Naive thymus-derived CD4-positive, alpha-beta T cell (primary cell): ENCODE measurements at places on chromosomes 7 and 10.

DNA sequence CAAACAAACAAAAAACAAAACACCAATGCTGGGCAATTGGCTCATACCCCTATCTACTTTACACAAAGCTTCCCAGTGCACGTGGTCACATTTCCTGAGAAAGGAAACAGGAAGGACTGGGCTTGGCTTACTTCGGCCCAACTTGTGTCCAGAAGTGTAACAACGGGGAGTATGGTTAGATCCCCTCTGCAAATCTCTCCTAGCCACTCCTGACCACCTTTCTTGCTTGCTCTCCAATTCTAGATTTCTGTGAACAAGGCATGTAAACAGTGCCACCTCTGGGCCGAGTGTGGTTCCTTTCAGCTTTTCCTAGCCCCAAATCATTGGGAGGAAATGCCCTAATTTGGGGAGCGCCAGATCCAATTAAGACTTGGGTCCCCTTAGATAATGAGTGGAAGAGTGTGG is 21.0 kb upstream of the FRAT2 start:
- peak; percentile 16 for DNase-seq

GRCh38 chr10:132447446-132448247 is 50.6 kb downstream of the PWWP2B start:
- DNase-seq = peak; percentile 83

DNA sequence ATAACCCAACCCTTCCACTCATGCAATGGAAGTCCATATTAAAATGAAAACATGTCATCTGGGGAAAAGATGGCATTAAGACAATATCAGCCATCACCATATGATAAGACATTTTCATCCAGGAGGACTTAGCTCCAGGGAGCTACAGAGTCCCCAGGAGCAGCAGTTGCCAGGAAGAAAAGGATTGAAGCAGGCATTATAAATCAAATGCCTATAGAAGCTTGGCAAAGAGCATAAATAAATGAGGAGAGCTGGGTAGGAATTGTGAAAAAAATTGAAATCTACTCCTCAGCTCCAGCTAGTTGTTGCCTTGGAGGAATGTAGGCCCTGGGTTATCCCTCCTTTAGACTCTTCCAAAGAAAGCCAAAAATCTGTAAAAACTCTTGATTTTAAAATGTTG is 42.5 kb downstream of the FAM13C start:
- DNase-seq = no peak

- no peak for DNase-seq
Observed at GRCh38 chr7:2512179-2512661, 7.4 kb upstream of the LFNG start.

DNA sequence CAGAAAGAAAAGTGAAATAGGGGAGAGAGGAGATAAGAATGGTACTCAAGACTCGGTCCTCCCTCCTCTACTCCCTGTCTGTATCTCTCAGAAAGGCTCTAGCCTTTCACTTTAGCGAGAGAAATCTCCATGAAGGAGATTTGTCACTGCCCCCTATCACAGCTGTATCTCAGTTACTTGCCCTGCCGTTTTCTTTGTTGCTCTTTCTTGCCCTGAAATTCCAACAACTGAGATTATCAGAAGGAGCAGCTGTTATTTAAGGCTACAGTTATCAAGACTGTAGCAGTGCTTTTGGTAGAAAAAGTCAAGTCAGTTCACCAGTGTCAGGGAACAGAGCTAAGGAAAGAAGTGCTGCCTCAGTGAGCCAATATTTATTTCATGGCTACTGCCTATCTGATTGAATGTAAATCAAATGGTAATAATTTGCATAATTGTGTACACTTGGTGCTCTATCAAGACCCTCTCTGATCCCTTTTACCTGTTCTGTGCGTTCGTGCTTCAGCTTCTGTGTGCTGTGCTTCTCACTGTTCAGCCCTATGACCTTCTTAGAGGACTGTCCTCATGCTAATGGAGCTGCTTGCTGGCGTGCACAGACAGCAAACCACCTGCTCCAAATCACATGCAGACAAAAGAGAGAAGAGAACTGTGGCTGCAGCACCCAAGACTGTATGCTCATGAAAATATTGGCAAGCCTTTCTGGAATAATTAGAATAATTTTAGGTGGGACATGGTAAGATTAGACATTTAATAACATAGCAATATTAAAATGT is 180.2 kb upstream of the FAM3C start:
- DNase-seq = no peak

- no peak for DNase-seq
Observed at GRCh38 chr7:74101061-74101681, 17.6 kb downstream of the LIMK1 start.

DNA sequence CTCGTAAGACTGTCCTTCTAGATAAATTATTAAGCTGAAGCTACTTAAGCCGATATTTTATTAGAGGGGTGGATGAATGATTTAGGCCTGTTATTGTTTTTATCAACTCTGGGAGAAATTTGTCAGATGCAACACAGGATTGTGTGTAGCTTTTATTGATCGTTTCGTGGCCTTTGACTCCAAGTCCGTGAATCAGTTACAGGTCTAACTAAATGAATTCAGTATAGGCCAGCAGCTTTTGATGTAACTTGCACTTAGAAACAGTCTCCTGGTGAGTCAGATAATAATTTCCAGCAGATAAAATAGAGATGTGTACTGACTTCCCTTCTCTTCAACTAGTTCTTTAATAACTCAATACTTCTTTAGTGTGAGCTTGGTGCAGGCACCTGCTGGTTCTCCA is 341.7 kb upstream of the SMIM30 start:
- no peak for DNase-seq

DNA sequence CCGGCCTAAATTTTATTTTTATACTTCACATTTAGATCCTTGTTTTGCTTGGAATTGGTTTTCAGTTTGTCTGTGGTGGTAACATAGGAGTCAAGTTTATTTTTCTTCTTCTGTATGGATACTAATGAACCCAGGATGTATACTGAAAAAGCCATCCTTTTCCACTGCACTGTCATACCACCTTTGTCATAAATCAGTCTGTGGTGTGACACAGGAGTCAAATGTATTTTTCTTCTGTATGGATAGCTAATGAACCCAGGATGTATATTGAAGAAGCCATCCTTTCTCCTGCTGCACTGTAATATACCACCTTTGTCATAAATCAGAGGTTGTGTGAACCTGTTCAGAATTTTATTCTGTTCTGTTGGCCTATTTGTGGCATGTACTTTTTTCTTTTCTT is 21.4 kb downstream of the VPS26A start:
- no peak for DNase-seq

DNA sequence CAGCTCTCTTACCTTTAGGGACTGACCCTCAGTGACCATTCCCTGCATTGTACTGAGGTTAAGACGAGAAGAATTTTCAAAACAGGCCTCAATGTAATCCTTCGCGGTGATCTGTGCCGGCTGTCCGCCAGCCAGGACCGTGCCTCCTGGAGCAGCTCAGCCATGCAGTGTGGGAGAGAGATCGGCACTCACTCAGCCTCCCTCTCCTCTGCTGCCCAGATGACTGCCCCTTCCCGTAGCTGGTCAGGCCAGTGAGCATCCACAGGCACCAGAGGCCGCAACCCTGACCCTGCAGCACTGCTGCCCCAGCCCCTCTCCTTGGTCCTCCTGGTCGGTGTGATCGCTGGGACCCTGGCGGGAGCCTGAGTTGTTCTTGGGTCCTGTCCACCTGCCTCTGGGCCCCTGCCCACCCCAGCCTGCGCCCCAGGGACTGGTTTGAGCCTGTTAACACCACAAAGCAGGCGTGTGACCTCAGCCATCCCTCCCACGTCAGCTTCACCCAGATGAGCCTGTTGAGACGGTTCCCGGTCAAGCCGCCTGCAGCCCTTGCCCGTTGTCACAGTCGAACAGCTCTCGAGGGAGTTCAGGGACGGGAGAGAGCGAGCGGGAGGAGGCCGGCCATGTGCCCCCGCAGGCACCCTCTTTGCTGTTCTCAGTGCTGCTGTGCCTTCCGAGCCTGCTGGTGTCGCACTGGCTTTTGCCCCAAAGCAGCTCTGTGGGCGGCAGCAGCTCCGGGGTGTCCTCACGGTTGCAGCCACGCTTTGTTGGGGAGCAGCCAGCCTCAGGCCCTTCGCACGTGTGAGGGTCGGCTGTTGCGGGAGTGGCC is 37.2 kb downstream of the NKX6-2 start:
- DNase-seq = no peak

- no peak for DNase-seq
Observed at GRCh38 chr7:151139071-151139790, 28.3 kb downstream of the GBX1 start.

DNA sequence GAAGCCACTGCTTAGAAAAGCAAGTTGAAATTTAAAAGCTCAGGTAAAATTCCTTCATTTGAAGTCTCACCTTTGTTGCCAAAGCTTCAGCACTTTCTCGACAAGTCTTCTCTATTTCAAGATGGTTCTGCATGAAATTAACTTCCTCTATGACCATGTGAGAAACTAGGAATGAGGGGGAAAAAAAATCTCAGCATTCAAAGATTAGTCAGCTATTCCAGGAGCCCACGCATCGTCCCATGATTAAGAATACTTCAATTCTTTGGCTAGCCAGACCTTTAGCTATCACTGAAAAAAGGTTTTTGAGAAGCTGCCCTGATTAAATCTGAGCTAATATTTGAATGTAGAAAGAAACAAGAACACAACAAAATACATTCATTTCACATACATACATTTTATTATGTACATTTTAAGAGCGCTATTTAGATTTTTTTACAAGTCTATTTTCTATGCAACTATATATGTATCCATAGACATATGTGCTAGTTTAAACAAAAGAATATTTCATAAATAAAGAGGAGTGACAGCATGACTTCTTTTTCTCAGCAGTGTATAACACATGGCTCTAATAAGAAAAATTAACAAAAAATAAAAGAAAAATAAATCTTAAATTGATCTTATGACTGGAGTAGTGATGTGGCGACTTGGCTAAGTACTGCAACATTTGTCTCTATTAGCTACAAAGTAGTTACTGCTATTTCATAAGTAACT is 44.8 kb downstream of the SHTN1 start:
- DNase-seq = no peak

- DNase-seq = no peak
Observed at GRCh38 chr10:4331150-4331549, 494.9 kb upstream of the AKR1E2 start.

DNA sequence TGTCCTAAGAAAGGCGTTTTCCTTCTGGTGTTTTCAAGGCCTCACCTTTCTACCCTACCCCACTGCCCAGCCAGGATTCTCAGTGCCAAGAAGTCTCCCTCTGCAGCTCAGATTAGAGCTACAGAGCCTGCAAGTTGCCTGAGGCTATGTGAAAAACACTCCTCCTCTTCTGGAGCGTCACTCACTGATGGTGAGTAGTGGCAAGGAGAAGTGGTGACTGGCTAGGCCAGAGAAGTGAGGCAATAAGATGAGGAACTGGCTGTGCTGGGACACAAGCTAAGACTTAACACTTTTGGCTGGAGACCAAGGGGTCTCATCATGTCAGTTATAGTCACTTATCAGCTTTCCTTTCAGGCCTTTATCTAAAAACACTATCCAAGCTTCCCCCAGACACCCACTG is 86.7 kb upstream of the PRKAR2B start:
- no peak for DNase-seq

DNA sequence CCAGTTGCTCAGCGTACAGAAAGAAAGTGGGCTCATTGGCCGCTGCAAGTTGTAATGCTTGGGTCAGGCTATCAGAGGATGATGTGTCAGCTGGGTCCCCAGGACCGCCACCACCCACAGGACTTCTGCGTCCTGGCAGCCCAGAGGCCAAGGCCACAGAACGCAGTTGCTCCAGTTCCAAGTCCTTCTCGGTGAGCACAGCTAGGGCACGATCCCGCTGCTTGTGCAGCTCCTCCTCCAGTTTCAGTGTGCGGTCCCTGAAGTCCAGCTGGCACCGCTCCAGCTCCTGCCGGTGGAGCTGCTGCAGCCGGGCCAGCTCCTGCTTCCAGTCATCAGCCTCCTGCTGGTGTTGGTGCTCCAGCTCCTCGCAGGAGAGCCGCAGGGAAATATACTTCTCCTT is 3.0 kb downstream of the GCC1 start:
- DNase-seq = no peak

DNA sequence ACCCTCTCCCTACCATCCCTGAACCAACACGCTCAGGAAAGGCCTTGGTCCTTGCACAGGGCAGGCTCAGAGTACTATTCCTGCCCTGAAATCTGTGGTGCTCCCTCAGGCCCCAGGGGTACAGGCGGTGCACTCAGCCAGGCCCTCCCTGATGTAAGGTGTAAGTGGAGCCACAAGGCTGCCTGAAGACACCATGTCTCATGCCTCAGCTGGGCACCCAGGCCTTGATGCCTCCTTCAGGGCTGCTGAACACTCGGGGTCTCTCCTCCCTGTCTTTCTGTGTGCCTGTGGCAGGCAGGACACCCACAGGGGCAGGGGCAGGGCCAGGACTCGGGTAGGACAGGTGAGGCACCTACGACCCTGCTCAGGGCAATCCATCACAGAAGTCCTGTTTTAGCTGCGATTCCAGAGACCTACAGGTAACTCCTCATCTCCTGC is 22.9 kb upstream of the ANTXRL start:
- DNase-seq = no peak

DNA sequence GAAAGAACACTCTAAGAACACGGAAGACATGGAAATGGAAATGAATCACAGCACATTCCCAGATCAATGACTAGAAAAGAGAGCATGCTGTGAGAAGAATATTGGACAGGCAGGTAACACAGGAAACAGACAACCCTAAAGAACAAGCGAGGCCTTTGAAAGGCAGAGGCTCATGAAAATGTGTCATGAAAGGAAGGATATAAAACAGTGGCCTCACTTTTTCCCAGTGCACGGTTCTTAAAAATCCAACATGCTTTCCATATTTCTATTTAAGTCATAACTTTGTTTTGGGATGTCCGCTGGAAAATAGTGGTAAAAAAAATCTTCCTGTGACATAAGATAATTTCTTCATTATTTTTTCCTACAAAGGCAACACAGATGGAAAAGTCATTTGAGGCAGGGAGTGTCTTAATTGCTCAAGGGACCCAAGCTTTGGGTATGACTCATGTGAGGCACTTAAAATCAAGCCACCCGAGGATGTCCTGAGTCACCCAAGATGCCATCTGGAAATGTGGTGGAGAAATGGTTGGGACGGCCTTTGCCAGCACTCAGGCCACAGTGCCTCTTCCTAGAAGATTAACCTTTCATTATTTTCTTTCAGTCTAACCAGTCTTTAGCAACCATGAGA is 17.0 kb downstream of the ITIH5 start:
- no peak for DNase-seq

GRCh38 chr10:126833542-126833941 is 71.7 kb upstream of the DOCK1 start:
- no peak for DNase-seq

GRCh38 chr7:73822319-73823173 is 8.2 kb upstream of the CLDN4 start:
- no peak for DNase-seq

GRCh38 chr7:5408777-5409176 is 14.9 kb downstream of the TNRC18 start:
- no peak for DNase-seq

- DNase-seq = no peak
Observed at GRCh38 chr7:39734633-39735004, 111.2 kb downstream of the RALA start.

GRCh38 chr10:104928734-104929133 is 287.6 kb downstream of the SORCS3 start:
- DNase-seq = no peak
